ENCODE measurements at places on chromosomes 2 and 18. TPM values are rescaled to one million over a fixed set of nuclear protein-coding genes. Genes with fewer than 3 reads are reported as not detected.

DNA sequence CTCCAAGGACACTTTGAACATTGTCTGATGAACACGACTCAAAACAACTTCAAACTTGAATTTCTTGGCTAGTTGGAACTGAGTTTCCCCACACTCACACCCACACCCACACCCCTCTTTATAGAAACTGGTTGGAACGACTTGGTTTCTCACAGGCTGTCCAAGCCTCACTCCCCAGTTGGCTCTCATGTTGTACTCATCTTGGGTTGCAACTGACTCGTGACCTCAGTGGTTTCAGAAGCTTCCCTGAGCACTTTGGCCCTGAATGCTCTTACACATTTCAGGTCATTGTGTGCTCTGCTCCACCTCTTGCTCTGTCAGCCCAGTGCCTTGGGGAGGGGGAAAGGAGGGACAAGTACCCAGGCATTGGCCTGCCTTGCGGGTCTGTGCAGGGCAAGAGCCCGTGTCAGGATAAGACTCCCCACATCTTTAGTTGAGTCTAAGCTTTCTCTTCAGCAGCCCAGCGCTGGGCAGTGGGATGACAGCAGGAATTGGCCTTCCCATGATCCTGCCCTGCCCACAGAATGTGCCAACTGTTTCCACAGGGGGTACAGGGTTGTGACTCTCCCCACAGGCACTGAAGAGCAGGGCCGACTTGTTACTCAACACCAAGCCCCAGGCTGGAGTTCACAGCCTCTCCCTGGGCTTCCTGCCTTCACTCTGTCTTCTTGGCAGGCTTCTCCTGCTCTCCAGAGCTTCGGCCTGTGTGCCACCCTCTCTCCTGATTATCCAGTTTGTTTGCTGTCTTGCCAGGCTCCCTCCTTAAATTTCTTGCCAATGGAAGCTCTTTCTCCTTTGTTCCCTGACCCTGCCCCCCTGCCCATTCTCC lies 104.6 kb downstream of the RTN4 start:
- H3K4me1 ChIP-seq, result peaks cover 7% of the 10 kb centered on the region
- H3K27me3 ChIP-seq, result peaks cover 6% of the 10 kb centered on the region

DNA sequence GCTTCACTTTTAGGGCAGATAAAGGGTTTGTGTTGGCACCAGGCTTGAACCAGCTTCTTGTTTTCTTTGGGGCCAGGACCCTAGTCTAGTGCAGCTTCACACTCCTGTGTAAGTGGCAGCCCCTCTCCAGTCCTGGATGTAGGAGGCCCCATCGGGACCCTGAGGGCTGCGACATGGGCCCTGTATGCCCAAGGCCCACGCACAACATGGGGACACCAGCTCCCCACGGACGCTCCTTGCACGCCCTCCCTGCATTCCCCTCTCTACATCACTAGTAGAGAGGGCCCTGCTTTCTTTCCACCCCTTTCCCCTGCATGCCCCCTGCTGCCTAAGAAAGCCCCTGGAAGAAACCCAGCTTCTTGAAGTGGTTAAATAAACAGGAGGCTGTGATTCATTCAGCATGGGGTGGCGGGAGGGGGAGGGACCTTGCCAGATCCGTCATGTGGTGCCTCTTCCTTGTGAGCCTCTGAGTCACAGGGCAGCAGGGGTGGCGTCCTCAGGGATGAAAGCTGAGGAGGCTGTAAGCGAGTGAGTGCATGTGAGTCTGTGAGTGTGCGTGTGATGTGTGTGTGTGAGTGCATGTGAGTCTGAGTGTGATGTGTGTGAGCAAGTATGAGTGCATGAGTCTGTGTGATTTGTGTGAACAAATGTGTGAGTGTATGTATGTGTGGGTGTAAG lies 42.5 kb downstream of the COPS8 start:
- DNase-seq, result peak; percentile 86
- H3K4me3 ChIP-seq, result no peak overlapping the region
- H3K27me3 ChIP-seq, result no peaks in the 10 kb centered on the region
- peak overlapping the region; percentile 78 for H3K27ac ChIP-seq
- no peaks in the 10 kb centered on the region for H3K36me3 ChIP-seq
- H3K4me1 ChIP-seq, result no peaks in the 10 kb centered on the region

DNA sequence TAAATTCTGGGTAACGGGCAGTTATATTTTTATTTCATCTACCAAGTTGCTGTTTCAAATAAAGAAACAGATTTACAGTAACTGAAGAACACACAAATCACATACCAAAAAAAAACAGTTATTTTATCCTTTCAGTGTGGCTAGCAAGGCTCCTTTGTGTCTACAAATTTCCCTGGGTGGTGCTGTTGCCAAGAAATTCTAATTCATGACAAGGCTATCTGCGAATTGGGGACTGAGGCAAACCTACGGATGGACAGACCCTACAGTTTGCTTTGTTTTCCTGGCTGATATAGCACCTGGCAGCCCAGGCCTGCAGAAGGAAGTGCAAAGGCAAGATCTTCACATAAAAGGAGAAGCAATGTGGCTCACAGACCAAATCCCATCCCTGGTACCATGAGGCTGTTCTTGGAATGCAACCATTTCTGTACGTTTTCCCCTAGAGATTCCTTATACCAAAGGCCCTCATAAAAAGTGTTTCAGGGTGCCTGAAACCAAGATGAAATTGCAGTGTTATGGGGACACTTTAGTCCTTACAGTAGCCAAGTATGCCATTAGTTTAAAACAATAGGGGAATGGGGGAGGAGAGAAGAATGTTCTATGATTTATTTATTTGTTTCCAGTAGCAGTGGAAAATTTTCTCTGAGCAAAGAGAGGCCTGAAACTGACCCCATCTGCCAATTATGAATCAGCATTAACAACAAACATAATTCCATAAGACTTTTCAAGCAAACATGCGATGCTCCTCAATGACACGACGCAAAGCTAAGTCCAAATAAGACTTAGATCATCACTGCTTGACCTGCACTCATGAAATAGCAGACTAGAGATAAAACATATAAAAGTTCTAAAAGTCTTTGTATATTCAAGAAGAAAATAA lies 4.3 kb downstream of the KLF7 start:
- peak overlapping the region; percentile 94 for H3K4me3 ChIP-seq
- peak overlapping the region; percentile 100 for H3K27ac ChIP-seq
- H3K4me1 ChIP-seq, result peaks cover 73% of the 10 kb centered on the region
- no peaks in the 10 kb centered on the region for H3K36me3 ChIP-seq
- H3K27me3 ChIP-seq, result no peaks in the 10 kb centered on the region
- no peak for DNase-seq

FBXO11 gene
- total RNA-seq, result 31.8 TPM

SPATA3 gene
- not detected for total RNA-seq

Data from heart left ventricle (tissue), 16 donors.